ENCODE measurements at places on chromosomes 16 and 17. TPM values are rescaled to one million over a fixed set of nuclear protein-coding genes. Genes with fewer than 3 reads are reported as not detected.

GRCh38 chr16:1729026-1729425 lies 23.0 kb downstream of the MAPK8IP3 start:
- DNase-seq, result no peak

DNA sequence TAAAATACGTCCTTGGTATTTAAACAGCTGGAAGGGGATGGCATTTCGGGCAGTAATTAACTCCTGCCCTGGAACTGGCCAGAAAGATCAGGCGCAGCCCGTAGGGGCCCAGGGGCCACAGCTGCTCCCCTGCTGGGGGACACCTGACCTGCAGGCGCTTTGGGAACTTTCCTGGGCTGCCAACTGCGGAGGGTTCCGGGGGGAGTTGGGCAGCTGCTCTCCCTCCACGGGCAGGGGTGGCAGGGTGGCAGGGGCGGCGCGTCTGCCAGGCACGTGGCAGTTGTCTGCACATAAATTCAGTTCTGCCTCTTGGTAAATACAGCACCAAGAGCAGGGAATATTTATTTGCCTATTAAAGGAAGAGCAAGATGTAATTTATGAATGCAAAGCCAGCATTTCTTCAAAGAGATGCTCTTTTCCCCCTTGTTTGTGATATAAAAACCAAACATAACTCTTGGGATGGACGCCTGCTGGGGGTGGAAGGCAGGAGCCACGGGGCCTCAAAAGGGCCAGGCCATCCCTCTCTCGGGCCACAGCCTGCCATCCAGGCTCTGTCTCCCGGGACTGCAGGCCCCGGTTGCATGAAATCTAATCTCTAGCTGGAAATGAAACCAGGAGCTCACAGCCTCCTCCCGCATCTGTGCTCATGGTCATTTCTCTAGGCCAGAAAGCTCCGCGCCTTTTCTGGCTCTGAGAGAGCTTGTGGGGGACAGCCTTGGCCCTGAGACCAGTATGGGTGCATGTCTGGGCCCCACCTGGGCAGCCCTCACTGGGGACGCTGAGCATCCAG lies 29.9 kb upstream of the CHMP6 start:
- no peak for DNase-seq

GRCh38 chr17:67479148-67479547 lies 102.1 kb downstream of the PITPNC1 start:
- DNase-seq, result no peak

- no peak for DNase-seq
Measured at GRCh38 chr17:47738178-47738577, 5.1 kb downstream of the TBX21 start.

DNA sequence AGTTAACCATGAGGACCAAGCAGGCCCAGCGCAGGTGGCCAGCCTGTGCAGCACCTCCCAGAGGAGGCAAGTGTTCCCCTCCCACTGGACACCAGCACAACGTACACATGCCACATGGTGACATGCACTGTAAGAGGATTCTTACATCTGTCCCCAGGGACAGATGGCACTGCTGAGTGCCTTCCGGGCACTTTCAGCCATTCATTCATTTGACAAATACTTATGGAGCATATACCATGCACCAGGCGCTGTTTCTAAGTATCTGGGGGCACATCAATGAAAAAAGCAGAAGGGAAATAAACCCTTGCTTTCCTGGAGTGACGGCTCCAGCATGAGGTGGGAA lies 79.6 kb downstream of the GAS7 start:
- DNase-seq, result no peak

GRCh38 chr16:72877374-72878028 lies 170.4 kb downstream of the ZFHX3 start:
- no peak for DNase-seq

- no peak for DNase-seq
Measured at GRCh38 chr17:20191056-20191455, 181.9 kb downstream of the SPECC1 start.

DNA sequence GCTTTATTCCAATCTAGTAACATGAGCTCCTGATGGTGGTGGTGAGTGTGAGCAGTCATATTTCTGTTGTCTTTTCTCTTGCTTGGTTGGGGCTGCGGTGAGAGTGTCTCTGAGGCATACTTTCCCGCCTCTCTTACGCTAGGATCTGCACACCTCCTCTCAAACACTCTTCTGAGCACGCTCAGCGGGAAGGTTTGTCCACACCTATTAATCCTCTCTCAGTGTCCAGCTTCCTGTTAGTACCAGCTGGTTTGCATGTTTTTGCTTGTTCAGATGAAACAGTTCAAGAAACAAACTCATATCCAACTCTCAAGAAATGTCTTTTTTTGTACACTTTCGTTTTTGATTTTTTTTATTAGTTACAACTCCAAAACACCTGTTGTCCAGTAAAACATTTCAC lies 89.5 kb downstream of the CCDC182 start:
- no peak for DNase-seq

DNA sequence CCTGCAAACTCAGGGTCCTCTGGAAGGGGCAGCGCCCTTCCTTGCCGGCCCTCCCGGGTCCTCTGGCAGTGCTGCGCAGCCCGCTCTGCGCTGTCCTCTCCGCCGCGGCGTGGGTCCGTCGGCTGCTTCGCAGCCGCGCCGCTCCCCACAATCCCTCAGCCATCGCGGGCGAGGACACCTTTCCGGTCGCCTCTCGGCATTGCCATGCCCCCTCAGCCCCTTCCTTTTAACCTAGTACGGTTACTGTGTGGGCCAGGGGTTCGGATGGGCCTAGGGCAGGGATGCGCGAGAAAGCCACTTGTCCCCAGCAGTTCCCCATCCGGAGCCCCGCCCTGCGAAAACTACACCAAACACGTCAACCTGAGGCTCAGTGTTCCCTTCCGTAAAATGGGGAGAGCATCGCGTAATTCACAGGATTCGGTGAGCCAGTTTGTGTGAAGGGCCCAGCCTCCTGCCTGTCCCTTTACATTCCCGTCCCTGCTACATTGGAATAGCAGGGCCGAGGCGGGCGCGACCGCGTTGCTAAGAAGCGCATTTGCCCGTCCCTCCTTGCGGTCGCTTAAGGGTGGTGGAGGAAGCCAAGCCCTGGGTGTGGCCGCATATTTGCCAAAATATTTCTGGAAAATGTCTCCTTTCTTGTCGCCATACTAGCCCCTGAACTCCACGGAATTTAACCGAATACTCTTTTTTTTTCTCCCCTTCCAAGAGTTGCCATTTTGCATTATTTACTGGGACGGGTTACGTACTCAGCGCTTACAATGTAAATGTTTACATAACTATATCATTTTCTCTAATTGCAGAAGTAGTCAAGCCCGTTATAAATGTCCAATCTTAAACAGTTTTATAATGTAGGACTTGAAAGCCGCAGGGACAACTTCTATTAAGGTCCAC lies 13.2 kb downstream of the COPZ2 start:
- peak; percentile 57 for DNase-seq

- peak; percentile 50 for DNase-seq
Measured at GRCh38 chr17:74012465-74012864, 191.0 kb upstream of the RPL38 start.

DNA sequence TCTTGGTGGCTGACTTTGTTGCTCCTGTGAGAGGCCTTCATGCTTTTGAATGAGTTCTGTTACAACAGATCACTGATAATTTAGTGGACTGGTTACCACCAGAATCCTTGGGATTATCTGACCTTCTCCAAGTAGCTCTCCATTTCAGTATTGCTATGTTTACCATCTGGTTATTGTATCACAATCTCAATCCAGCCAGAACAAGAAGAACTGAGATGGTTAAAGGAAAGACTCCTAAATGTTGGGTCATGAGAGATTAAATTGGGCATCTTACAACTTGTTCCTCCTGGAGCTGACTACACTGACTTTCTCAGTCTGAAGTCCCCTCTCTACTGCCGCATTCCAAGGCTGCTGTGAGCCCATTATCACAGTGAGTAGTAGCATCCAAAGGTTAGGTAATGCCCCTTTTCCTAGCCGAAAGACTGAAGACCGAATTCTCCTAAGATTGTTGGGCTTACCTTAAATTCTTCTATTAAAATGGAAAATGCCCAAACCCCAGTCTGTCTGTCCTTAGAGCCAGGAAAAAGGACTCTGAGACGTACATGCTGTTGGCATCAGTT lies 181.7 kb upstream of the TBX2 start:
- no peak for DNase-seq

DNA sequence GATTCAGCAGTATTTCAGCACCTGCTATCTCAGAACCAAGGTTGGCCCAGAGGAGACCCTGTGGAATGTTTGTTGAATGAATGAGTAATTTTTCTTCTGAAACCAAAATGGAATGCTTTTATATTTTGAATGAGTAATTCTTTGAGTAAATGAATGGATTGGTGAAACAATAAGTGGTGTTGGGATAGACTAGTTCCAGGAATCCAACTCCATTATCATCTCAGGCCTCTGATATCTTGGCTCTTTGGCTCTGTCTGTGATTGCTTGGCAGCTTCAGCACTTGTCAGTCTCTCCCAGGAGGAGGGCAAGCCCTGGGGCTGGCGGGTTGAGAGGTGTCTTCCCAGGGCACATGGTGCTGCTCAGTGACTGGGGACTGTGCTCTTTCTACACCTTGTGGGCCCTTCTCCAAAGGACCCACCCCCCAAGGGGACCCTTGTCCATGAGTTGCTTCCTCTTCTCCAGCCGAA lies 284.4 kb upstream of the FOXF1 start:
- DNase-seq, result no peak

- DNase-seq, result no peak
Measured at GRCh38 chr17:21539146-21539545, 153.2 kb upstream of the KCNJ18 start.

DNA sequence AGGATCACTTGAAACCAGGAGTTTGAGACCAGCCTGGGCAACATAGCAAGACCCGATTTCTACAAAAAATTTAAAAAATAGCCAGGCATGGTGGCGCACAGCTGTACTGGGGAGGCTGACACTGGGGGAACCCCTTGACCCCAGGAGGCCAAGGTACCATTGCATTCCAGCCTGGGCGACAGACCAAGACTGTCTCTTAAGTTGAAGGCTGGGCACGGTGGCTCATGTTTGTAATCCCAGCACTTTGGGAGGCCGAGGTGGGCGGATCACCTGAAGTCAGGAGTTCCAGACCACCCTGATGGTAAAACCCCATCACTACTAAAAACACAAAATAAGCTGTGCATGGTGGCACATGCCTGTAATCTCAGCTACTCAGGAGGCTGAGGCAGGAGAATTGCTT lies 74.9 kb downstream of the LITAF start:
- DNase-seq, result no peak

DNA sequence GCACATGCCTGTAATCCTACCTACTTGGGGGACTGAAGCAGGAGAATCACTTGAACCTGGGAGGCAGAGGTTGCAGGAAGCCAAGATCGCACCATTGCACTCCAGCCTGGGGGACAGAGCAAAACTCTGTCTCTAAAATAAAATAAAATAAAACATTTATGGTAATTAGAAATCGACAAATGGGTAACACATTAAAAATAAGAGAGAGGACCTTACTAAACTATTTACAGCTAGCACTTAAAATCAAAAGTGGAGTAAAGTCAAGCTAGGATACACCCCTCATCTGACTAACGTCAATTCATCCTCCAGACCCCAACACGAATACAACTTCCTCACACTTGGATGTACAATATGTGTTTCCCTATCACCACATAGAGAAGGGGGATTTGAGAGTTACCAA lies 27.8 kb upstream of the RHOT1 start:
- no peak for DNase-seq

- peak; percentile 52 for DNase-seq
Measured at GRCh38 chr16:53892155-53892554, 188.2 kb downstream of the FTO start.

DNA sequence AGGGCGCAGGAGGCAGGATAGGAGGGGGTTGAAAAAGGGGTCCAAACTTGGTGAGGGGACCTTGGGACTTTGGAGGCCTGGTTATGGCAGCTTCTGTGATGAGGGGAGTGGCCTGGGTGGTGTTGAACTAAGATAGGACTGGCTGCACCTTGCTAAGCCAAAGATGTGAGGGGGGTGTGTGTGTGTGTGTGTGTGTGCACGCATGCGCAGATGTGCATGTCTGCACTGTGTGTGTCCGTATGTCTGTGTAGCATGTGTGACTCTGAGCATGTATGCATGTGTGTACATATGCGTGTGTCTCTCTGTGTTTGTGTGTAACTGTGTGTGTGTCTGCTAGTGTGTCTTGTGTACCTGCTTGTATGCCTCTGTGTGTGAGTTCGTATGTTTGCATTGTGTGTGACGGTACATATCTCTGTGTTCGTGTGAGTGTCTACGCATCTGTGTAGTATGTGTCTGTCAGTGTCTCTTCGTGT lies 4.1 kb downstream of the SLC16A5 start:
- no peak for DNase-seq

DNA sequence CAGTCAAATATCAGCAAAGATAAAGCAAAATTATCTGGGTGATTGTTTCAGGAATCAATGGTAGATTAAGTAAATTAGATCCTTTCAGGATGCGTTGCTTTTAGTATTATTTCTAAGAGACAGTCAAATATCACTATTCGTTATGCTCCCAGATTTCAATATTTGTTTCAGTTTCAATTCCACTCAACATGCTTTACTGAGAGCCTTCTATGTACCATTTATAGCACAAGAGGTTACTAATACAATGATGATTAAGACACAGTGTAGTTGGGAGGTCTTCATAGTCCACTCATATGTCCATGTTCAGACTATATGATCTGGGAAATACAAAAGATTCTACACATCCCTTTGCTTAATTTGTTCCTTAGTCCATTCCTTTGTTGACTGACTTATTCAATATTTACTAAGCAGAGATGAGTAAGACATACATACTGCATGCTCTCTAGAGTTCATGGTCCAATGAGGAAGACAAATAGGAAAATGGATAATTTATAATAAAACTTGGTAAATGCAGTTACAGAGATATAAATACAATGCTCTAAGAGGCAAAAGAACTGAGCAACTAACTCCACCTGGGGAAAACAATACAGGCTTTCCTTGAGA lies 88.2 kb upstream of the NOG start:
- DNase-seq, result no peak

The VAT1 gene
- total RNA-seq, result 21.7 TPM

The NF1 gene
- 36.8 TPM for total RNA-seq

The KRT222 gene
- not detected for total RNA-seq

The ZNF750 gene
- not detected for total RNA-seq

The CENPV gene
- 65.8 TPM for total RNA-seq

The ST6GALNAC2 gene
- total RNA-seq, result not detected

Data from activated T-helper 2 cell treated with anti-CD3 and anti-CD28 coated beads, Interferon-gamma antibody, Interleukin-2, Interleukin-4, amounts not matched to agents 10 μg/mL and 5 μg/mL and 100 μg/mL, durations not matched to agents 14 hours and 24 hours and 36 hours (primary cell).